ENCODE measurements at places on chromosomes 5 and 9.

DNA sequence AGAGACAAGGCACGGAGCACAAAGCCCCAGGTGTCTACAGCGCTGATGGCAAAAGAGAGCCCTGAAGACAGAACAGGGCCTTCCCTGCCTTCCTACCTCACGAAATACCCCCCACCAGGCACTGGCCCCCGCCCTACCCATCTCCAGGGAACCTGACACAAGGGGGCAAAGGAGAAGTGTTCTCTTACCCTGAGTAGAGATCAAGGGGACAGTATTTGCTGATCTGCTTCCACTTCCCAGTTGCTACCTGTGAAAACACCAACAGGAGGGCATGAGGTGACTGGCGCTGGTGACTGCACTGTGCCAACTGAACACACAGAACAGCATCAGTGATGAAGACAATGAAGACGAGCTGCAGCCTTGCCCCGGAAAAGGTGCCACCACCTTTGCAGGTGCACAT is 27.4 kb downstream of the IPPK start:
- no peak for DNase-seq

DNA sequence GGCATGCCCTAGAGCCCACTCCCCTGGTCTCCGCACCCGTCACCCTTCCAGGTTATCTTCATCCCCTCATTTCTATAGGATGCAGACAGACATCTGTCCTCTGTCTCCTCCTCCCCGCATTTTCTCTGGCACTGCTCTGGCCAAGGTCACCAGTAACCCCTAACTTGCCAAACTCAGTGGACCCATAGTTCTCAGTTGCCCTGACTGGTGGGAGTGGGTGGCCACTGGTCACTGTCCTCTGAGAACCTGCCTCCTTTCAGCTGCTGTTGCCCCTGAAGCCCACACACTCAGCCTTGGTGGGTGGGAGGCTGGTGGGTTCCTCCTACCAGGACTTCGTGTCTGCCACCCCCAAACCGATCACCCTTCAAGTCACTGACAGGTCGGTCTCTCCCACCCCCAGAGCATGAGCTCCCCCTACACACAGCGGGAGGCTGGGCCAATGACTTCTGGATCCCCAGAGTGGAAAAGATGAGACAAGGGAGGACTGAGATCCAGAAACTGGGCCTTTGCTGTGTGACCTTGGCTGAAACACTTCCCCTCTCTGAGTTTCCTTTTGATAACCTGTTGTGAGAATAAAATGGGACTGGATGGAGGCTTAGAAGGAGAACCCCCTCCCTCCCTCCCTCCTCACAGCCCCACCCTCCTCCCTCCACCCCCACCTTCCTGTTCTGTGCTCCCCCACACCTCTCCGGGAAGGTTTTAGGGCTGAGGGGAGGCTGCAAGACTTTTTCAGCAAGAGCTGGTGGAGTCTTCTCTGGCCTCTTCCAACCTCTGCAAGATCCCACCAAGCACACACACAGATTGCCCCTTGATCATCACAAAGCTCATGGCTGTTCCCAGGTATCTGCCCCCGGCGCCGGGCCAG is 2.4 kb upstream of the DBN1 start:
- no peak for DNase-seq

DNA sequence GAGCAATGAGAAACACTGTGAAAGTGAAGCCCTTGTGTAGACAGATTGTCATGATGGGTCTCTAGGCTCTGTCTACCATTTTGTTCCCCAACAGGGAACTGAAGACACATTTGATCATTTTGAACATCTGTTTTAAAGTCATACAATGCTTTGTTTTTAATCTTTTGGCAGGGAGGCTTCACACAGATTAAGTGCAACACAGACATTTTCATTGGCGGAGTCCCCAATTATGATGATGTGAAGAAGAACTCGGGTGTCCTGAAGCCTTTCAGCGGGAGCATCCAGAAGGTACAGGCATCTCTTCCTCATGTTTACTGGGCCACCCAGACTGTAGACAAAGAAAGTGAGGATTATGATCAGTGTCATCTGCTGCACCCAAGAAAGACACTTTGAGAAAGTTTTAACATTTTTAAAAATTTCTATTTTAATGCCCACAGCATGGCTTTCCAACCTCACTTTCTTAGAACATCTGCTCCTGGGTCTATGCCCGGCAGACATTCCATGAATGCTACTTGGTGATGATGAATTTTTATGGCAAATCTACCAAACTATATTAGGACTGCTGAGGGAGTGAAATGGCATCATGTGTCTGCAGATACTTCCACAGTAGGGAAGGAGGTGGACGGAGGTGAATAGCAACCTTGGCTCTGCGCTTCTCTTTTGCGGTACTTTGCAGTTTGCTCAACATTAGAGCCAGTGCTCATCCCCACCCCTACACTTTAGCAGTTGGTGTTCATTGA is 121.3 kb downstream of the LIFR start:
- DNase-seq: peak; percentile 36

GRCh38 chr5:6321078-6321477 is 57.3 kb downstream of the MED10 start:
- no peak for DNase-seq

DNA sequence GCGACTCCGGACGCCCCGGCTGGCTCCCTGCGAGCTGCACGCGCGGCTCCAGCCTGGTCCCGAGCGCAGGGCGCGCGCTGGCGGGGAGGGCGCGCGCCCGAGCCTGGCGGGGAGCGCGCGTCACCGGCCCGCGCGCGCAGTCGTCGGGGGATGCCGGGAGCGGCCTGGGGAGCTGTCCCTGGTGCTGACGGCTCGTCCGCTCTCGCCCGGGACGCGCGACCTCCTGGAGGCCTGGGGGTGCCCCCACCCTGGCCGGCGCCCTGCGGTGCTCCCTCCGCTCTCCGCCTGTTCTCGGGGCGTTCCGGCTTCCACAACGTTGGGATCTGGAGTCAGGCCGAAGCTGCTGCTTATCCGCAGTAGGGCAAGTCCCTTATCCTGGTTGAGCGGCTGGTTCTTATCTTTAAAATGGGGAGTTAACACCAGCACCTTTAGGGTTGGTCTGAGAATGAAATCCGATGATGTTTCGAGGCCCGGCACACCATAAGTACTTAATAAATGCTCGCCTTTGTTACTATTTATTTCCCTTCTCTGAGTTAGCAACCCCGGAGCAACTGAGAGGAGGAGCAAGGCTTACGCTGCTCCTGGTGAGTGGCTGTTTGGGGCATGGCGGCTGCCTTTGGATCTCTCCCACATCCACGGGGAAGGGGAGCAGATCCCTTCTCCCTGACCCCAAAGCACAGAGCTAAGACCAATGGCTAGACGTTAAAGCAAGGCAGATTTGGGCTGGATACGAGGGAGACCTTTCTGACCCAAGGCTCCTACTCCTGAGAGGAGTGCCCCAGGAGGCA is at the start of gene FAM163B:
TSS of gene FAM163B (minus strand) at position 79 of the 788 bp plus-strand sequence. CDS start 29,166 bp downstream, outside the sequence.
- DNase-seq: no peak

DNA sequence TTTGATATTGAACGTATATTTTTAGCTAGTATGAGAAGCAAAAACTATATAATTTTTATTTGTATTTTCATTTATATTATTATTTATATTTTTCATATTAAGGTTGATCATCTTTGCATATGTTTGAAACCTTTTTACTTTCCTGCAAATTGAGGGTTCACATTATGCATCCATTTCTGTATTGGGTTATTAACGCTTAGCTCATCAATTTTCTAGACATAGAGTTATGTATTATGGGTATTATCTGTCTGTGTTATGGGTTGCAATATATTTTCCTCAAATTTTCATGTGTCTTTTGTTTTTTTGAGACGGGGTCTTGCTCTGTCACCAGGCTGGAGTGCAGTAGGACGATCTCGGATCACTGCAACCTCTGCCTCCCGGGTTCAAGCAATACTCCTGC is 2377.0 kb upstream of the WWC1 start:
- no peak for DNase-seq

- DNase-seq: no peak
These were observed 10.5 kb downstream of the GPBP1 start for GRCh38 chr5:57184322-57184721.

GRCh38 chr9:137300567-137301080 is 1.4 kb downstream of the NRARP start:
- DNase-seq: peak; percentile 21

- no peak for DNase-seq
These were observed 15.8 kb downstream of the MYO10 start for GRCh38 chr5:16920109-16920816.

DNA sequence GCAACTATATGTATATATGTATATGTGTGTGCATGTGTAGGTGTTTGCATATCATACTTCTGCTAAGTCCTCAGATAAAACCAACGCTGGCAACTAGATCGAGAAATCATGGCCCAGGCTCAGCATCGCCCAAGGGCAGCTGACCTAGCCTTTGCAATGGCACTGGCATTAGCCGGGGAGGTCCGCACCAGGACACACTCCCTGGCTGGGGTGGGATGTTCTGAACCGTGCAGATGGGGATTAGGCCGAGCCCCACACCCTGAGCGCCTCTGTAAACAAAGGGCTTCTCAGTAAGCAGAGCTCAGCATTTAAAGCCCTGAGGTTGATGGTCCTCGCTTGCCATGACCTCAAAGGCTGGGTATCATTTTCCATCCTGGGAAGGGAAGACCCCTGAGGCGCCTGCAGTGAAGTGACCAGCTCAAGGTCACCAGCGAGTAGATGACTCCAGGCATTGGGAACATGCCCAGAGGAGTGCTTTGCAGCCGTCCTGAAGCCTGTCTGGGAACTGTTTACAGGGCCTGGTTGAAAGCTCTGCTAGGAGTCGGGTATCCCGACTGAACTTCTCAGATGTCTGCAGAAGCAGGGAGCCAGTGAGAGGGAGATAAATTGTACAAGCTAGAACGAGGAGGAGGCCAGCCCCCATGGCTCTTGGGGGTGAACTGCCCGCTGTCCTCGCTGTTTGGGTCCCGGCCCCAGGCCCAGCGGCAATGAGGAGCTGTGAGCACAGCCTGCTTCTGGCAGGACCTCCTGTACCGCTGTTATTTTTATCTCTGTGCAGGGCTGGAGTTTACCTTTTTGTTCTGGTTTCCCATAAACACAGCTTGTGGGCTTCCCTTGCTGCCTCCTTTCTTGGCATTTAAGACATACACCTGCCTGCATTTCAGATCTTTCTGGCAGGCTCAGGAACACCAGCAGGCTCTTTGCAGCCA is 18.4 kb downstream of the GADD45G start:
- no peak for DNase-seq

DNA sequence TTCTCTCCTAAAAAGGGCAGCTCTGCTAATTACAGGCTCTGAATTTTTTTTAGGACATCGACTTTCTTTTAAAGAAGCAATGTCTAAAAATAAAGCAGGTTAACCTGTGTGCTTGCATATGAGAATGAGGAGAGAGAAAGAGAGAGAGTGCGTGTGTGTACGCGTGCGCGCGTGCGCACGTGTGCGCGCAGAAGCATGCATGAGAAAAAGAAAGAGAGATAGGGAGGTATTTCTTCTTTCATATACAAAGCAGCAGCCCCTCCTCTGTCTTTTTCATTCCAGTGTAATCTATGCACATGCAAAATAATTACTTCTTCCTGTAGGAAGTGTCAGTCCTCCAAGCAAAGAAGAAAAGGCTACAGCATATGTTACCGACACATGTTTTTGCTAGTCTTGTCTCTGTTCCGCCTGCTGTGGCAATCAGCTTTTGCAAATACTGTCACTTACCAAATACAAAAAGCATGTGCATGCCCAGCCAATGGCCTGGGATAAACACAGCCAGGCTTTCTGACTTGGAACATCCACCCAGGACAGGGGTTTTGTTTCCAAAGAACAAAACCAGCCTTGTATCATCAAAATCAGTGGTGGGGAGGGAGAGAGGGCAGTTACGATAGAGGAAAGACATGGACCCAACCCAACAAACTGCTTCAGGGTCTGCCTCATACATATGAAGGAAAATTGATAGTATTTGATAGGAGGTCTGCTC is 252.3 kb upstream of the SLC24A2 start:
- DNase-seq: no peak

GRCh38 chr5:43301653-43302091 is 11.5 kb downstream of the HMGCS1 start:
- DNase-seq: no peak
